Peyer's patch (tissue), 4 donors: ENCODE measurements at places on chromosomes 5 and 9. TPM values are rescaled to one million over a fixed set of nuclear protein-coding genes. Genes with fewer than 3 reads are reported as not detected.

DNA sequence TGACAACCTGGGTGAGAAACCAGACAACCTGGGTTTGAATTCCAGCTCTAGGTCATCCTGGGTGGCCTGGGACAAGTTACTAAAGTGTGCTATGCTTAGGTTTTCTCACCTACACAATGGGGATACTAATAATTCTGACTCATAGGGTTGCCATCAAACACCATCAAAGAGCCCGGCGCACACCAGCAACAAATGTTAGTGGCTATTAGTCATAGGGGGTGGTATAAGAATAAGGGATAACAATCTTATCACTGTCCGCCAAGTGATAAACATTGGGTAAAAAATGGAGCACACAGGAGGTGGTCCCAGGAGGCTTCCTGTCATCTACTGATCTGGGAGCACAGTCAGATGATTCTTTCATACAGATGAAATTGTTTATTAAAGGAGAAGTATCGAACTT is 61.4 kb upstream of the AFAP1L1 start:
- DNase-seq = no peak

DNA sequence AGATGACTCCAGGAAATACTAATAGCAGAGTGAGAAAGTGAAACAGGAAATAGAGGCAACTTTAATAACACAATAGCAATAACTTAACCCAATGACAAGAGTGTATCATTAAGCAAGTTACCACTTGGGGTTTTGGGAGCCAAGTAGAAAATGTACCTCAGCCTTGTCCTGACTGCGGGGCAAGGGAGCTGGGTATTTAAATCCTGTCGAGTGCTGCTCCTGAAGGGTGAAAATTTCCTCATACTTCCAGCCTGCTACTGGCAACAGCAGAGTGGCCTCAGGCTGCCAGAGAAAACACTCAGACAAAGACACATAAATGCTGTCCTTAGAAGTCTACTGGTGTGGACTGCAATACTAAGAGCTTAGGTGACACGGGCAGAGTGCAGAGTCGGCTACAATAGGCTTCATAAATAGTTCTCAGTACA is 112.5 kb upstream of the EMB start:
- peak; percentile 20 for DNase-seq

- DNase-seq = no peak
Measured at GRCh38 chr5:65952259-65952658, 25.9 kb downstream of the ERBIN start.

The EGFL7 gene
- 77.6 TPM for total RNA-seq
